ENCODE measurements at places on chromosomes 11 and 22.

DNA sequence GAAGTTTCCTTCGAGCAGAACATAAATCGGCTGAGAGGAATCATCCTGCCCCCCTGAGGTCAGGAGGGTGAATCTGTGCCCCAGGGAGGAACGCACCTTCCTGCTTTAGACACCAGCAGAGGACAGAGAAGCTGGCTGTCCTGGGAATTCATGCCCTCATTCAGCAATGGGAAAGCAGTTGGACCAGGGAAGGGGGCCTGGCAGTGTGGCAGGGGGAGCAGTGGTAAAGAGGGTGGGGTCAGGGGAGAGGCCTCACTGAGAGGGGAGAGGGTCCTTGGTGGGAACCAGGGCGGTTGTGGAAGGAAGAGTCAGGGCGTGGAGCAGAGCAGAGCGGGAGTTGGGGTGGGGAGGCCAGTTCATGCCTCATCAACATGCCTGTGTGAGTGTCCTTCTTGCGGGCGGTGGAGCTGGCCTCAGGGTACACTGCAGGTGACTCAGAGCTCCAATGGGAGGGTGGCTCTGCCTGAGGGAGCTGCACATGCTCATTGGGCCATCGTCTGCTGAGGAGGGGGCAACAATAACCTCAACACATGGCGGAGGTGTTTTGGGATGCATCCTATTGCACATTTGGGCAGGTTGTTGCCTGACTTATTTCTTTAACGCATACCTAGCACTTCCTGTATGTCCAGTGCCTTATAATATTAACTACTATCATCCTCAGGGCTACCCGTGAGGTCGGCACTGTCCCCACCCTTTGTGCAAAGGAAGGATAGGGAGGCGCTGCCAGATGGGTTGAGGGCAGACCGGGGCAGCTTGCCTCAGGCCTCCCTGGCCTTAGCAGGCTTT, 23.2 kb downstream of the MED15 start:
- no peak for DNase-seq

- DNase-seq = no peak
Observed at GRCh38 chr11:94100253-94100652, 28.4 kb upstream of the PANX1 start.

GRCh38 chr11:101348786-101349185, 219.2 kb upstream of the PGR start:
- no peak for DNase-seq

DNA sequence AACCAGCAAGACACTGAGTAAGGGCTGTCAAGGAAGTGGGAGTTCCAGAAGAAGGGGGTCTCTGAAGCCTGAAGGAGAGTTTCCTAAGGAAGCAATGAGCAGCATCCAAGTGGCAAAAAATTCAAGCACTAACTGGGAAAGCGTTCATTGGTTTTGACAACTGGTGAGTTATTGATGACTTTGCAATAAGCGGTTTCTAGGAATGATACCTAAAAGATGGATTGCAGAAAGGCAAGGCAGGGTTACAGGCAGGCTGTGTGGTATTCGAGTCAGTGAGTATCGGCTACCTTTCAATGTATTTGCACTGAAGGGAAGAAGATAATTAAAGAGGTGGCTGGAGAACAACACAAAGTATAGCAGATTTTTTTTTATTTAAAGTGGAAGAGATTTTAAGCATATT, 59.3 kb upstream of the NCAM1 start:
- DNase-seq = no peak

DNA sequence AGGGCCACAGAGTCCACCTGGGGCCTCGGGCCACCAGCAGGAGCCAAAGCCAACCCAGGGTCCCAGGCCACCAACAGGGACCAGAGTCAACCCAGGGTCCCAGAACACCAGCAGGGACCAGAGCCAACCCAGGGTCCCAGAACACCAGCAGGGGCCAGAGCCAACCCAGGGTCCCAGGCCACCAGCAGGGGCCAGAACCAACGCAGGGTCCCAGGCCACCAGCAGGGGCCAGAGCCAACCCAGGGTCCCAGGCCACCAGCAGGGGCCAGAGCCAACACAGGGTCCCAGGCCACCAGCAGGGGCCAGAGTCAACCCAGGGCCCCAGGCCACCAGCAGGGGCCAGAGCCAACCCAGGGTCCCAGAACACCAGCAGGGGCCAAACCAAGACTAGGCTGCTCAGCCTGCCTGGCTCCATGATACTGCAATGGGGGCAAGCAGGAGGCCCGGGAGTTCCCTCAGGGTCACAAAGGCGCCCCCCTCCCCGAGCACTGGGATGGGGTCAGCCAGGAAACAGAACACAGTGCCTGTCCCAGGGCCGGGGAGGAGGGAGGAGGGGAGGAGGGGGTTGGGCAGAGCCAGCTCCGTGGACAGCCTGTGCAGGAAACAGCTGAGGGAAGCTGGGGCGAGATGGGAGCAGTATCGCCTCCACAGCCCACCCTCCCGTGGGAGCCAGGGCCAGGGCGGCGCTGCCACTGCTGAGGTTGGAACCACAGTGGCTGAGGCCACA, 62.0 kb upstream of the PRR5 start:
- DNase-seq = no peak

GRCh38 chr11:133618544-133618943, 86.2 kb upstream of the OPCML start:
- no peak for DNase-seq

DNA sequence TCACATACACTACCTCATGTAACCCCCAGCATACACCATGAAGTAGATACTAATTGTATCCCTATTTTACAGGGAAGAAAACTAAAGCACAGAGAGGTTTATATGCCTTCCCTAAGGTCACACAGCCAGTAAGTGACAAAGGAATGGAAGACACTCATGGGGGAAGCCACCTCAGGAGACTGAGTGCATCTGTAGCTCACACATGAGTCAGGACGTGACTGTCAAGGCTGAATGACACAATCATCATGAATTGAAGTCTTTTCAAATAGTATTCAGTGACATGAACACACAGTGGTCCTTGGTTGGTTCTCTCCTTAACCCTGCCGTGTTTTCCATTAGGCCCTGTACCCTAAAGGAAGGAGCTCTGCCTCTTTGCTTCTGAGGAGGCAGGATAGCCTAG, 463.0 kb downstream of the NTM start:
- DNase-seq = no peak

Data from stimulated activated CD4-positive, alpha-beta T cell treated with anti-CD3 and anti-CD28 coated beads, Interleukin-2, amount 100 ng/mL, for 24 hours (primary cell).